Activated CD8-positive, alpha-beta T cell treated with anti-CD3 and anti-CD28 coated beads, Interleukin-2, amount 10 ng/mL, durations not matched to agents 7 days and 5 days (primary cell): ENCODE measurements at places on chromosomes 2 and 18.
A peak's percentile ranks its signal among the peaks of the same experiment; 100 is the strongest.

- H3K27me3 ChIP-seq, result no peaks in the 10 kb centered on the region
- H3K4me3 ChIP-seq, result no peak overlapping the region
- no peaks in the 10 kb centered on the region for H3K4me1 ChIP-seq
- no peaks in the 10 kb centered on the region for H3K36me3 ChIP-seq
- no peak overlapping the region for H3K27ac ChIP-seq
These were observed 233.7 kb upstream of the NCKAP5 start for GRCh38 chr2:133801946-133802345.

- no peak for DNase-seq
- no peak overlapping the region for H3K4me3 ChIP-seq
- H3K27ac ChIP-seq, result peak overlapping the region; percentile 70
- H3K4me1 ChIP-seq, result peaks cover 45% of the 10 kb centered on the region
- H3K27me3 ChIP-seq, result no peaks in the 10 kb centered on the region
These were observed 21.6 kb downstream of the ATG16L1 start for GRCh38 chr2:233273120-233273519.

DNA sequence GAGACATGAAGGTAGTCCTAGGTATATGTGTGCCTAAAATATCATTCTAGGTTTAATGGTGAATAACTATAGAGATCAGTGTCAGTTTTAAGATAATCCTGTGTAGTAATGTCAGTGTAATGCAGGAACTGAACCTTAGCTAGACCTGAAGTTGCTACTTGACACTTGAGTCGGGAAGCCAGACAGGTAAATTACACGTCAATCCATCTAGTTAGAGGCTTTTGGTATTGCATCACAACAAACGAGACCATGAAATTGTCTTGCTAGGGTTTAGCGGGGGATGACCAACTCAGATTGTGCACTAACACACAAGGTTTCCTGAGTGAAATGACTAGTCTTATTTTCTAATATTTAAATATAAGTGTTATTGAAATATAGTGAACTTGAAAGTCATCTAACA, 2.0 kb downstream of the YPEL5 start:
- peak; percentile 20 for DNase-seq
- H3K4me1 ChIP-seq, result peaks cover 31% of the 10 kb centered on the region
- peaks cover 3% of the 10 kb centered on the region for H3K36me3 ChIP-seq

- H3K27me3 ChIP-seq, result no peaks in the 10 kb centered on the region
- H3K27ac ChIP-seq, result no peak overlapping the region
- no peak overlapping the region for H3K4me3 ChIP-seq
- no peaks in the 10 kb centered on the region for H3K4me1 ChIP-seq
- no peak for DNase-seq
- peaks cover 4% of the 10 kb centered on the region for H3K36me3 ChIP-seq
These were observed 9.9 kb downstream of the C1D start for GRCh38 chr2:68052717-68053422.

DNA sequence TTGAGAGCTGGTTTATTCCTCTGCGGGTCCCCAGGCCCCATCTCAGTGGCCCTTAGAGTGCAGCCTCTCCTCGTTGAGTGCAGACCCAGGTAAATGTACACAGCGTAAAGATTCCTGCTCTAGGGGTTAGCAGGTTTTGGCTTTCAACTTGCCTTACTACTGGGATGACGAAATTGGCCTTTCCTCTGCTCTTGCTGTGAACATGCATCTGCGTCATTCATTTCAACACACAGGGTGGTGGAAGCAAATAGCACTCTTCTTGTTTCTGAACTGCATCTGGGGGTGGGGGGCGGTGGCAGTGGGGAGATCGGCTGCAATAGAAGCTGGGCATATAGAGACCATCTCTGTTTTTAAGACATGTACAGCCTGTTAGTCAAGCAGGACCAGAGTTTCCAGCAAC, 16.5 kb upstream of the SLC16A14 start:
- DNase-seq, result no peak
- no peaks in the 10 kb centered on the region for H3K36me3 ChIP-seq
- peaks cover 4% of the 10 kb centered on the region for H3K27me3 ChIP-seq
- H3K4me1 ChIP-seq, result no peaks in the 10 kb centered on the region
- no peak overlapping the region for H3K4me3 ChIP-seq
- H3K27ac ChIP-seq, result no peak overlapping the region

DNA sequence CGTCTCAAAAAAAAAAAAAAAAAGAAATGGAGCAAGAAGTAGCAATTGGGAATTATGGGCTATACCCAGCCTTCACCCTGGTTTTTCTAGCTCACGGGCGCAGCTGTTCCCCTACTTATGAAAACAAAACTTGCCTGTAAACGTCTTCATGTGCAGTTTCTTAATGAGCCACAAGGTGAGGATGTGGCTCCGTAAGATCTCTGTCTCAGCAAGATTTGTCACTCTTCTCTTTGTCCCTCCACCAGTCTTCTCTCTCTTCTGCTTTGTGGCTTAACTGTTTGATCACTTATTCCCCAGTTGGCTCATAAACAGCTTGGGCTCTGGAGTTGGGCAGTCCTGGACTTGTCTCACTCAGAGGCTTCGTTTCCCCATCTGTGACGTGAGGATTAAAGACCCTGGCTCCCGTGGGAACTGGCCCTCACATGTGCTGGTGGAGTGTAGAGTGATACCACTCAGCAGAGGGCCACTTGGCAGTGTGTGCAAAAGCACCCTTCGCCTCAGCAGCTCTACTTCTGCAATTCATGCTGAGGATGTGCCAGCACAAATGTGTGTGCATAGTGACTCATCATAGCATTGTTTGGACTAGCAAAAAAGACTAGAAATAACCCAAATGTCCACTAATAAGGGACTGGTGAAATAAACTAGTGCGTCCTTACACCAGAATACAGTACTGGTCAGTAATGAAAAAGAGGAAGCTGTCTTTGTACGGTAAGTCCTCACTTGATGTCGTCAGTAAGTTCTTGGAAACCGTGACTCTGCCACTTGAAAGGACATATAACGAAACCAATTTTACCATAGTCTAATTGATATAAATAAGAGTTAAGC, 8.7 kb downstream of the CEP68 start:
- peaks cover 37% of the 10 kb centered on the region for H3K4me1 ChIP-seq
- H3K27me3 ChIP-seq, result no peaks in the 10 kb centered on the region
- peak; percentile 72 for DNase-seq
- H3K27ac ChIP-seq, result peak overlapping the region; percentile 69

GRCh38 chr2:25251422-25252273, 83.3 kb upstream of the POMC start:
- peaks cover 27% of the 10 kb centered on the region for H3K4me1 ChIP-seq
- H3K4me3 ChIP-seq, result peak overlapping the region; percentile 78
- no peaks in the 10 kb centered on the region for H3K27me3 ChIP-seq
- peak overlapping the region; percentile 80 for H3K27ac ChIP-seq
- peaks cover 44% of the 10 kb centered on the region for H3K36me3 ChIP-seq

DNA sequence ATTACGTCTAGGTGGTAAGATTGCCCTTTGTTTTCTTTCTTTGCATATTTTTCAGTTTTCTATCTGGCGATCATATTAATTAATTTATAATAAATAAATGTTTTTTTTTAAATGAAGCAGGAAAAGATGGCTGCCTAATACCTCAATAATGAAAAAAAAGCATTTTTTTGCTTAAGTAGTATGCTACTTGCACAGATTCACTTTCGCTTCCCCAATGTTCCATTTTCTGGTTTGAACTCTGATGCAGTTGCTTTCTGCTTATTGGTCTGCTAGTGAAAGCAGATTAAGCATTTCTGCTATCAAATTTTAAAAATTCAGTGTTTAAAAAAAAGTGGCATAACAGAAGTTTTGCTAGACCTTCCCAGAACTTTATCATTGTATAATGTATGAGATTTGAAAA, 11.9 kb upstream of the TMEM182 start:
- DNase-seq, result no peak
- H3K27me3 ChIP-seq, result no peaks in the 10 kb centered on the region
- H3K36me3 ChIP-seq, result no peaks in the 10 kb centered on the region
- H3K4me1 ChIP-seq, result no peaks in the 10 kb centered on the region
- H3K4me3 ChIP-seq, result no peak overlapping the region

- H3K27ac ChIP-seq, result no peak overlapping the region
- H3K4me1 ChIP-seq, result no peaks in the 10 kb centered on the region
- H3K36me3 ChIP-seq, result no peaks in the 10 kb centered on the region
- no peak for DNase-seq
- H3K4me3 ChIP-seq, result no peak overlapping the region
These were observed 42.5 kb downstream of the PIEZO2 start for GRCh38 chr18:11106894-11107293.

- no peak overlapping the region for H3K27ac ChIP-seq
- no peak overlapping the region for H3K4me3 ChIP-seq
- no peak for DNase-seq
- H3K4me1 ChIP-seq, result no peaks in the 10 kb centered on the region
- H3K27me3 ChIP-seq, result no peaks in the 10 kb centered on the region
These were observed 52.1 kb downstream of the FN1 start for GRCh38 chr2:215383652-215384279.

- H3K36me3 ChIP-seq, result peaks cover 66% of the 10 kb centered on the region
- H3K4me3 ChIP-seq, result peak within 1 kb of the TSS; percentile 95
These were observed at the start of gene CD8A for GRCh38 chr2:86790676-86791572. Gene CD8A (minus strand): TSS chr2:86790913. CDS start chr2:86790825, 88 bp downstream.

DNA sequence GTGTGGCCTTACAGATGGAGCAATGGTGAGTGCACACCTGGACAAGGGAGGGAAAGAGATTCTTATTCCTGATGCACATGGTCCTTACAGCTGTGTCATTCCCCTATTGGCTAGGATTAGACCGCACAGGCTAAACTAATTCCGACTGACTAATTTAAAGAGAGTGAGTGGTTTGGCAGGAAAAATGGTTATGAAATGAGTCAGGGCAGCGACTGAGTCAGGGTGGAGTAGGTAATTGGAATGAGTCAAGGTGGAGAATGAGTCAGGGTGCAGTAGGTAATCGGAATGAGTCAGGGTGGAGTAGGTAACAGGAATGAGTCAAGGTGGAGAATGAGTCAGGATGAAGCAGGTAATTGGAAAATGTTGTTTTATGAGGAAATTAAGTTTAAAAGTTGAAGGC, 1353.7 kb upstream of the LRRTM1 start:
- no peak overlapping the region for H3K4me3 ChIP-seq
- DNase-seq, result no peak
- H3K27me3 ChIP-seq, result no peaks in the 10 kb centered on the region
- H3K27ac ChIP-seq, result no peak overlapping the region
- H3K4me1 ChIP-seq, result no peaks in the 10 kb centered on the region
- no peaks in the 10 kb centered on the region for H3K36me3 ChIP-seq

DNA sequence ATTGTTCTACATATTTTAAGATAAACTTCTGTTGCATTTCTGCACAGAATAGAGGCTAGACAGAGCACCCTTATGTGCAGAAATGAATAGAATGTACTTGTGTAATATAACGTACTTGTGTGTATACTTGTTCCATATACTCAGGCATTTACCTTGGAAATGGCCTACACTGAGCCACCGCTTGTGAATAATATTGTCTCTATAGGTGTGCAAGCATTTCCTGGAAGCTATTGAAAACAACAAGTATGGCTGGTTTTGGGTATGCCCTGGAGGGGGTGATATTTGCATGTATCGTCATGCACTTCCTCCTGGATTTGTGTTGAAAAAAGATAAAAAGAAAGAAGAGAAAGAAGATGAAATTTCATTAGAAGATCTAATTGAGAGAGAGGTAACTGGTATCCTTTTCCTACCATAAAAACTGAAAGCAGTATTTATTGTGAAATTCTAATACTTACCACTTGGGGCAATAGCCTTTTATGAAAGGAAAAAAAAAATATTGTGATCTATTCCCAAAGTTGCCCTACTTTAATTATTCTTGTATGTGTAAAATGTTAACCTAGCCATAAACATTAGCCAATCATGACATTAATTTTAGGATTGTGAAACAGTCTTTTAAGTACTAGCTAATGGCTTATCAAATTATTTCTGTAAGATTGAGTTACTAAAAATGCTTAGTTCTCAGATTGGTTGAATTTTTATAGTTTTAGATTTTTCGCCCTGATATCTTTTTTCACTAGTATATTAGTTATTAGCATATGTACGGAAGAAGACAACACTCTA, 18.0 kb downstream of the ZC3H15 start:
- H3K4me3 ChIP-seq, result no peak overlapping the region
- H3K27me3 ChIP-seq, result no peaks in the 10 kb centered on the region
- peaks cover 56% of the 10 kb centered on the region for H3K36me3 ChIP-seq
- DNase-seq, result no peak
- H3K27ac ChIP-seq, result peak overlapping the region; percentile 37

DNA sequence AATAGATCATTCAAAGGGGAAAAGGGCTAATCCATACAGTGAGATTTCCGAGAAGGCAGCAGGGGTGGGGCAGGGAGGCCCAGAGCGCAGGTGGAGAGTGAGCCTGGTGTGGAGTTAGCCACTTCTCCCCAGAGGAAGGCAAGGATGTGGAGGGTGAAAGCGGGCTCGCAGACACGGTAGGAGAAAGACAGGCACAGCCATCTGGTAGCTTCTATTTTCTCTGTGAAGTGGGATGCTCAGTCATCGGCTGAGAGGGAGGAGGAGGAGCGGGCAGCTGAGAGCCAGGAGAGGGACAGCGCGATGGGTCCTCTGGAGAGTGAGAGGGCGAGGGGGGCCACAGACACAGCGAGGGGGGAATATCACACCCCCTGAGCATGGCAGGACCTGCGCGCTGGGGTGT, 153.3 kb upstream of the NDUFV2 start:
- H3K36me3 ChIP-seq, result no peaks in the 10 kb centered on the region
- no peak overlapping the region for H3K4me3 ChIP-seq
- no peak for DNase-seq
